Stimulated activated CD4-positive, alpha-beta T cell treated with anti-CD3 and anti-CD28 coated beads, Interleukin-15, amount 100 ng/mL, for 1 hour (primary cell): ENCODE measurements at places on chromosomes 6 and 20.

- peak; percentile 37 for DNase-seq
Measured at GRCh38 chr20:32509639-32510066, 75.5 kb downstream of the NOL4L start.

DNA sequence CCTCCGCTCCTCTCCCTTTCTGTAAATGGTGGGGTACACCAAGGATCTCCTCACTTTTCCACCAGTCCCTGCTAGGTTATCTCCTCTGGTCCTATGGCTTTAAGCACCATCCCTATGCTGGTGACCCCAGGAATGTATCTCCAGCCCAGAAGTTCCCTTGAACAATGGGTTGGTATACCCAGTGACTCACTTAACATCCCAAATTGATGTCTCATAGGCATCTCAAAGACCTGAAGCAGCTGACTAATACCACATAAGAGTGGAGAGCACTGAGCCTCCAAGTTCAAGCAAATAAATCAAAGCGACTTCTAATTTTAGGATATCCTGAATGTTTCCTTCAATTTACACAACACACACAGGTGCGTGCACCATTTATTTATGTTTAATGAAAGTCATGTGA, 48.3 kb downstream of the ADGRF1 start:
- DNase-seq = no peak

DNA sequence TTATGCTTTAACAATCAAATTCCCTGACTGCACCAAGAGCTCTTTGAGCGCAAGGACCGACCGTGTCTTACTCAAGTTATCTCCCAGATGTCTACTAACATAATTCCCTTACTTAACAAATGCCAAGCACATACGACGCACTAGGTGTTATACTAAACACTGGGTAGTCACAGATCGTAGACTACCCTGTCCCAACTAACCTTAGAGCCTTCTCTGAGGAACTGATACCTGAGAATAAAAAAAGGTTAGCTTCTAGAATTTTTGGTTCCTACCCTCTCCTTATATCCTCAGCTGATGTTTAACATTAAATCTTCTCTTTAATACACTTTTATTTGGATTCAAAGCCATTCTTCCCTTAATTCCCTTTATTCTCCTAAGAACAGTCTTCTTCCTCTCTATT, 38.5 kb downstream of the EPB41L2 start:
- DNase-seq = no peak

DNA sequence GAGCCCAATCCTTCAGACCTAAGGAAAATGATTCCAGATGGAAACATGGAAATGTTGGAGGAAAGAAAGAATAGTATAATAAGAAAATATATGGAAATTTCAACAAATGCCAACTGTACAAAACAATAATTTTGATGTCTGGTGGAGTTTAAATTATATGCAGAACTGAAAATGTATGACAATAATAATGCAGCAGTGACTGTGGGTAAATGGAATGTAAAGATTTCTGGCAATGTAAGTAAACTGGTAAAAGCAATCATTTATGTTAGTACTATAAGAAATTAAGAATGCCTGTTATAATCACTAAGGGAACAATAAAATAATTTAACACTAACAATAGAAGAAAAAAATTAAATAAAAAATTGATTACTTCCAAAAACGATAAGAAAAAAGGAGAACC, 89.0 kb downstream of the EDN1 start:
- no peak for DNase-seq

DNA sequence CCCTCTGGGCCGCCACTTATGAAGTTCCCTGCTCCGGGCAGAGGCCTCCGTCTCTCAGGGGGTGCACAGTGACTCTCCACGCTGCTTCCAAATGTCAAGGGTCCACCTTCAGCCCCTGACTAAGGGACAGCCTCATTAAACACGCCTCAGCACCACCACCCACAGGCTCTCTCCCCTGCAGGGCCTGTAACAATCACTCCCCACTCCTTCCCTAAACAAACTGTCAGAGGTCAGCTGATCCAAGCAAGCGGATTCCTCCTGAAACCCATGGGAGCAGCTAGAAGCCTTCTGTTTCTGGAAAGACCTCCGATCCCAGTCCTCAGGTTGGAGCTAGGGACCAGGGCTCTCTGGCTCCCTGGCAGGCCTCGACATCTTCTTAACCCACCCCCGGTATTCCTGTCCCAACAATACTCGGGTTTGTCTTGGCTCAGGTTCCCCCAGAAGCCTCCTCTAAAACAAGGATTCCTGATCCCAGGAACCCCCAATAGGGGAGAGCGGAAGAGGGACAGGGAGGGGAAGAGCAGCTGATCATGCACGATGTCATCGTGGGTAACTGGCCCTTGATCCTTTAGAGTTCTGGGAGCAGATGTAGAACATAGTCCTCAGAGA, 181.0 kb downstream of the ZNF217 start:
- DNase-seq = no peak

- no peak for DNase-seq
Measured at GRCh38 chr6:155219299-155219698, 44.5 kb upstream of the CLDN20 start.

GRCh38 chr6:151807513-151808370, at the start of gene ESR1:
TSS of gene ESR1 (plus strand) at chr6:151807682. CDS start at chr6:151807913, 231 bp downstream.
- no peak for DNase-seq

GRCh38 chr6:113115196-113115595, 741.9 kb upstream of the MARCKS start:
- no peak for DNase-seq

- no peak for DNase-seq
Measured at GRCh38 chr6:30687659-30688431, 1.4 kb upstream of the PPP1R18 start.

DNA sequence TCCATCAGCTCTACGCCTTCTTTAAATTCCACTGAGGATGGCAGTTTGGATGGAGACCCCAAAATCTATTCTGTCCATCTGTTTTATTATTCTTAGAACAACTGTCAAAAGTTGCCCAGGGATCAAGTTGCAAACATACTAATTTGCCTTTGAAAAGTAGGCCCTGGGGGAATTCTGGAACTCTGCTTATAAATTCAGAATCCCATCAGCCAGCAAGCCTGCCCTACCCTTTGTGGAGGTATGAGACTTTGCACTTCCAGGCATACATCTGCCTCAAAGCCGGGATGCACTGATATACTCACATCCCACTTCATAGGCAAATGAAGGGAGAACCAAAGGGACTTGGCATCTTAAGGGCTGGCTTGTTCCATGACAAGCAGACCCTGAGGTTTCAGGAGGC, 93.6 kb downstream of the INSM1 start:
- no peak for DNase-seq

GRCh38 chr6:98484696-98485095, 349.7 kb upstream of the POU3F2 start:
- no peak for DNase-seq

- DNase-seq = no peak
Measured at GRCh38 chr20:7911586-7912330, 28.5 kb downstream of the HAO1 start.

DNA sequence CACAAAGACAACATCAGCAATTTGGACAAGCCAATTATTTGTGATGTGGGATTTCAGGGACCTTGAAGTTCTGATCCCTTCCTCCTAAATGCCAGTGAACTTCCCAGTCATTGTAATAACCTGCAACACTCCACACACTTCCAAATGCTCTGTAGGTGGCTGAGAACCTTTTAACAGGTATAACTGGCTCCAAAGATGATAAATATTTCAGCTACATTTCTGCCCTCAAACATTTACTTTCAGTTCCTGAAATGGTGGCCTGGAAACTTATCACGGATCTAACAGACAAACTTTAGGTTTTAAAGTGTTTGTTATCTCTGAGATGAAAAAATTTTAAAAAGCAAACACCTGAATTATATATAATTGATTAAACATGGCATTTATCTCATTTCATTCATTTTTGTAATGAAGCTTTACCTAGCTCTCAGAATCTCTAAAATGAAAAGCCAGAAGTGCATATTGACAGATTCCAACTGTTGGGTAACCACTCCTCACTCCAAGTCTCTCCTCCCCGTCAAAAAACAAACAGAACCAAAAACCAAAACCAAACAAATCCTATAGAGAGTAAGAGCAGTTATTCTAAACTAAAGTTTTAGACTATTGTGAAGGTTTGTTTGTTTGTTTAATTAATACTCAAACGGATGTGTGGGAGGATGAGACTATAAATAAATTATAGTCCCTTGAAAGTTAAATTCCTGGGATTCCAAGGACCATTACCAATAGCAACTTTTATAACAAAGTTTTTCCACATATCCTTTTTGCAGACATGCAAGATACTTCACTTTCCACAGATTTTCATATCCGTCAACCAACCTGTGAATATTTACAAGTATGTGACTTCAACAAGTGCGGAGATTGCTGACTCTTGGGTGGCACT, 12.4 kb upstream of the KIAA0408 start:
- DNase-seq = no peak

DNA sequence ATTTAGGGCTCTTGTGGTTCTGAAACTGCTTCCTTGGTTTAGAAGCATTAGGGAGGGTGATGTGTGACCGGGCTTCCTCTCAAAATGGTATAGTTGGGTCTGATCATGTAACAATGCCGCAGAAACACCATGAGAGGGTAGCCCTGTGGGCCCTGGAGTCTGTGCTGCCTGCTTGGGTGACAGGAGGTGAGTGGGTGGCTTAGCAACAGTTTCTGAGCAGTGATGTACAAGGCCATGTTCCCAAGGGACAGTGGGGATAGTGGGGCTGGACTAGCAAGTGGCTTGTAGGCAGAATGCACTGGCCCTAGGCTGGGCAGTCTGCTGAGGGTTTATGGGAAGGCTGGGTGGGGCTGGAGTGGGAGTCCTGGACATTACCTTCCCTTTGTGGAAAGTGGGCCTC, 106.9 kb upstream of the MYL9 start:
- no peak for DNase-seq

- no peak for DNase-seq
Measured at GRCh38 chr20:14569641-14570040, 232.2 kb upstream of the FLRT3 start.

DNA sequence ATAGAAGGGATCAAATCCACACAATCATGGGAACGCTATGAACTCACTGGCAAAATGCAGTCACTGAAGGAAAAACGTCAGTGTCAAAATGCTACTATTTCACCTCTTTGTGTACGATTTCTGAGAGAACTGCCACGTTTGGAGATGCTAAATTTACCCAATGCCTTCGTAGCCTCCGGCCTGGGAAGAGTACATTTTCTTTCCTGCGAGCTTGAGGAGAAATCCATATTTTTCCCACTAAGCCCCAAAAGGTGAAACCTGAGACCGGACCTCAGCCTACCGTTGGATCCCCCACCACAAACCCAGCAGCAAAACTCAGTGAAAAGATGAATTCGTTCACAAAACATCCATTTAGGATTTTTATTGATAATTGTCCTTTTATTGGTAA, 131.7 kb downstream of the GPX5 start:
- no peak for DNase-seq

DNA sequence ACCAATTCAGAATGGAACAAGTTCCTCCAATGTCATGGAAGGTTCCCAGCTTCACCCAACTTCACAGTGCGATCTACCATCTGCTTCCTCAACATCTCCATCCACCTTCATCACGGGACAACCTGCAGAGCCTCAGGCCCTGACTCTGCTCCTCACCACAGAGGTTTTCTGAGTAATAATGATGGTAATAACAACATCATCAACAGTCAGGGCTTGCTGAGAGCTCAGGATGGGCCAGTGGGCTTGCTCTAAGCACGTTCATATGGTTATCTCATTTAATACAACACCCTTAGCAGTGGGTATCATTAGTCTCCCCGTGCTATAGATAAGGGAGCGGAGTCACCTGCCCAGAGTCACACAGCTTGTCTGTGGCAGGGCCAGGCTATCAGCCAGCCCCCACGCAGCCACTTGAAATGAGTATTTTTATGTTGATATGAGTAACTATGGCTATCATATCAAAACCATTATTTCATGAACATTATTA, 38.6 kb downstream of the PREX1 start:
- DNase-seq = no peak

DNA sequence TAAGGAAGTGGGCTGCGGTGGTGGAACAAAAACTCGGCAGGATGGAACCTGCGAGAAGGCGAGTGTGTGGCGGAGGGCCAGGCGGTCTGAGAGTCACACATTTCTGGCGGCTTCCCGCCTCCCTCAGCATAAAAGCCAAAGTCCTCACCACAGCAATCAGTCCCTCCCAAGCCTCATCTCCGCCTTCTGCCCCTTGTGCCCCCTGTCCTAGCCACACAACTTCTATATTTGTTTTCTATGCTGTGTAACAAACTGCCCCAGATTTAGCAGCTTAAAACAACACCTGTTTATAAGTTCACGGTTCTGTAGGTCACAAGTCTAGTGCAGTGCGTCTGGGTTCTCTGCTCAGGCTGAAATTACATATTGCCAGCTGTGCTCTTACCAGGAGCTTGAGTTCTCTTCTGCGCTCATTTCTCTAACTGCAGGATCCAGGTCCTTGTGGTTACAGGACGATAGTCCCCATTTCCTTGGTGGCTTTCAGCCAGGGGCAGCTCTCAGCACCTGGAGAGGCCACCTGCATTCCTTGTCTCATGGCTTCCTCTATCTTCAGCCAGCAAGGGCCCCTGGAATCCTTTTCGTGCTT, 11.7 kb upstream of the SPO11 start:
- DNase-seq = no peak

DNA sequence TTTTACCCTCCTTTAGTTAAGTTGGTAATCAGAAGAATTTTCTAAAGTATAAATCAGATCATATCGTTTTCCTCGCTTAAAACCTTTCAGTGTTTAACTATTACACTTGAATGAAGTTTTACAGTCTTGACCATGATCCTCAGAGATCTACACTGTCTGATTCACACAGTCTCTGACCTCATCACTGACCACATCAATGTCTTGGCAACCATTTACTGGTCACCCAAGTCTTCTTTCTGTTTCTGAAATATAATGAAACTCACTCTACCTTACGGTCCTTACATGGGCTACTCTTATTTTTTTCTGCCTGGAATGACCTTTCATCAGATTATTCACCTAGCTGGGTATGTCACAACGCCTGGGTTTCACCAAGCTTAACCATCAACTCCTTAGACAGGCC, 71.4 kb downstream of the ADGB start:
- no peak for DNase-seq

DNA sequence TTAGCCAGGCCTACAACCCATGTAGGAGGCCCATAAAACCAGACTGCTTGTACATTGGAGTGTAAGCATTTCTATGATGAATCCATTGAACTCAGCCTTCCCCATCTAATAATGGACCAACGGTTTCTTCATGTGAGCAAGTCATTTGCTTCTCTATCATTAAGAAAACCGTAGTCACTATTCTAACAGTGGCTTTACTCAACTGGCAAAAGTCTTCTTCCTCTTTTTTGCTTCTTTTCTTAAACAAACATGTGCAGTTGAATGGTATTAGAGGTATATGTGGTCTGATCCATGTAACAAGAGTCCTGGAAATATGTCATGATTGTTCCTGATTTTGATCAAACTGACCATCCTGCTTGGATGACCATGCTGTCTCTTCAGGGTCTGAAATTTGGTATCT, 132.4 kb upstream of the STXBP5 start:
- DNase-seq = no peak

GRCh38 chr6:21431526-21431925, 162.0 kb upstream of the SOX4 start:
- no peak for DNase-seq

- DNase-seq = no peak
Measured at GRCh38 chr20:56223352-56223751, 25.2 kb upstream of the MC3R start.
